ENCODE measurements at places on chromosomes 11 and 22.

GRCh38 chr11:15186146-15186545, 71.4 kb downstream of the INSC start:
- no peak for DNase-seq

GRCh38 chr11:69280994-69281393, 13.0 kb upstream of the MYEOV start:
- DNase-seq = peak; percentile 96

DNA sequence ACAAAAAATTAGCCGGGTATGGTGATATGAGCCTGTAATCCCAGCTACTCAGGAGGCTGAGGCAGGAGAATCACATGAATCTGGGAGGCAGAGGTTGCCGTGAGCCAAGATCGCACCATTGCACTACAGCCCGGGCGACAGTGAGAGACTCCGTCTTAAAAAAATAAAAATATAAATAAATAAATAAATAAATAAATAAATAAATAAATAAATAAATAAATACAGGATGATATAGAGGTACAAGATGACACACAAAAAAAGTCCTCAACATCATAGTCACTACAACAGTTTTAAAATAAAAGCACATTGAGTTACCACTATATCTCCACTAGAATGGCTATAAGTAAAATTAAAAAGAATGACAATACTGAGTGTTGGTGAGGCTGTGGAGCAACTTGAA, 97.8 kb downstream of the ALX4 start:
- DNase-seq = no peak

DNA sequence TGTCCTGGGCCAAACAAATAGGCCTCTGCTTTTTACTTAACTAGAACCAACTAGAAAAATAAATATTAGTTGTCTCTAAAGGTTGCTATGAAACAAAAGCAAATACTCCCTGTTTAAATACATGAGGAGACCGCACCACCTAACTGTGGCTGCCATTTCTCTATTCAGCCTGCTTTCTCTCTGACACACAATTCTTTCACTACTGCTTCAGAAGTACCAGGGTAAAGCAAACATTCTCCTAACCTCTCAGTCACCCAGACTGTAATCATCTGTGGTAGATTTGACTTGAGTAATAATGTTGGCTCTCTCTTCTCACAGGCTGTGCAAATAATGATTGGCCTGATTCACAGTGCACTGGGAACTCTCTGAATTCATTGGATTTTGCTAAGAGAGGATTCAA, 41.0 kb upstream of the MS4A8 start:
- no peak for DNase-seq

- DNase-seq = no peak
These were observed 65.1 kb downstream of the SLC22A12 start for GRCh38 chr11:64655941-64656601.

DNA sequence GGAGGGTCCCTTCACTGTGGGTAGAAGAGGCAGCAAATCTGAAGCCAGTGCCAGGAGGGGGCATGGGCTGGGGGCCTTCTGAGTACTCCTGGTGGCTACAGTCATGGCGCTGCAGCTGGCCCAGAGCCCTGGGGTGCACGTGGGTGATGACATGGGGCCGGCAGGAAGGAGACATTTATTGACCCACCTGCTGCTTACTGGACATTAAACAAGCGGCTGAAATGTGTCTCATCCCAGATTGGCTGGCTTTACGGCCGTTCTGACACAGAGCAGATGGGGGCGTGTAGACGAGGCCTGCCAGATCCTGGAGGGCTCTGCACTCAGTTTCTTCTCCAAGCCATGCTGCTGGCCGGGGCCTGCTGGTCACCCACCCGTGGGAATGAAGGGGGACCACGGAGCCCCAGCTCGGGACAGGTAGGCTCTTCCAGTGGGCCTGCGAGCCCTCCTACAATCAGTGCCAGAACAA, 906.9 kb downstream of the BRD1 start:
- no peak for DNase-seq

GRCh38 chr22:22704156-22704946, 59.9 kb downstream of the GGTLC2 start:
- DNase-seq = no peak

DNA sequence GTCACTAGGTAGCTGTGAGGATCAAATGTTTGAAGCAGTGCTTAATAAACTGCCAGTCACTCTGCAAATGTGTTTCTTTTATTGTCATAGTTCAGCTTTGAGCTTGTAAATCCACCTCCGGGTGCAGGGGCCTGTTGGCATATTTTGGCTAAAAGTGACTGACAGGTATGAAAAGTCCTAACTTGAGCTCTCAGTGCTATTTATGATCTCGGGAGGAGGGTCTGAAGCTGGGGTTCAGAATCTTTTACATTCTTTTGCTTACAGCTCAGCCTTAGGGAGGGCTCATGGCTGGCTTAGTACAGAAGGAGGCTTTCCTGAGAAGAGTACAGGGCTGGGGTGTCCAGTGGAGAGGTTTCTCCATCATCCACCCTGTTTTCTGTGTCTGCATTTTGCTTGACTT, 1.5 kb downstream of the ASPHD2 start:
- DNase-seq = no peak

DNA sequence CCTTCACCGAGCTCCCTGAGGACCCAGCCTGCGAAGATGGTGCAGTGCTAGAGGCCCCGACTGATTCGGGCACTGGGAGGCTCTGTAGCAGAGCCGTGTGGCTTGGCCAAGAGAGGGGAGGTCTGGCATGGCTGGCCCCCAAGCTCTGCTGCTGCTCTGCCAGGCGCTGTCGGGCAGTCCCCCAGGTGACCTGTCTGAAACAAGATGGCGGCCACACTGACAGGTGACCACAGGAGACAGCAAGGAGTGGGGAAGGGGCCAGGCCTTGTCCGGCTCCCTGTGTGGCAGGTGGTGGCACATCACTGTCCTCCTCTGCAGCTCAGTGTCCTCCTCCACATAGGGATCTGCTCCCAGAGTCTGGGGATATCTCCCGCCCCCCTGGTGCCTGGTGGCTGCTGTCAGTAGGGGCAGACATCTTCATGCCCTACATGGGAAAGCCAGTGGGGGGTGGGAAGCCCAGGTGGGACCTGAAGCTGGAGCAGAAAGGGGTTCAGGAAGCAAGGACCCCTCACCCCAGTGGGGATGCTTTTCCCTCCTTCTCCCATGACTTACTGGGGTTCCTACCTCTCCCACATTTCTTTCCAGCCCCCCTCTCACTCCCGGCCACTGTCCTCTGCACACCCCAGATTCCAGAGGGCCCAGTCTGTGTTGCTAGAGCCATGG, 40.1 kb upstream of the WNT11 start:
- DNase-seq = no peak

GRCh38 chr11:91792779-91793262, 431.8 kb upstream of the FAT3 start:
- peak; percentile 37 for DNase-seq

DNA sequence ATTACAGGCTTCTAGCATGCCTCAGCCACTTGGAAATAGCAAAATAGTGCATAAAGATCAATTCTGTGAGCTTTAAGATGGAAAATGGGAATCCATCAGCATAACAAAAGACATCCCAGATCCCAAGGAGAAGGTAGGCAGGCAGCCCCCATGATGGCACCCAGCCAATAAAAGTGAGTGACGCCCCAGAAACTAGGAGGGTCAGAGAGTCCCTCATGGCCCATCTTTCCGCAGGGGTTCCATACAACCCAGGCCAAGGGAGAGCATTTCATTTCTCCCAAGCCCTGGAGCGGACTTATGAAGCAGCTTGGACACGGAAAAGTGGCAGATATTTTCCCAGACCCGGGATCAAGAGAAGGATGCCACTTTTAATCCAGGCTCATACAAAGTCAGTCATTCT, 93.3 kb downstream of the ZC3H12C start:
- DNase-seq = no peak

- no peak for DNase-seq
These were observed 10.3 kb downstream of the LDLRAD3 start for GRCh38 chr11:35954205-35954604.

DNA sequence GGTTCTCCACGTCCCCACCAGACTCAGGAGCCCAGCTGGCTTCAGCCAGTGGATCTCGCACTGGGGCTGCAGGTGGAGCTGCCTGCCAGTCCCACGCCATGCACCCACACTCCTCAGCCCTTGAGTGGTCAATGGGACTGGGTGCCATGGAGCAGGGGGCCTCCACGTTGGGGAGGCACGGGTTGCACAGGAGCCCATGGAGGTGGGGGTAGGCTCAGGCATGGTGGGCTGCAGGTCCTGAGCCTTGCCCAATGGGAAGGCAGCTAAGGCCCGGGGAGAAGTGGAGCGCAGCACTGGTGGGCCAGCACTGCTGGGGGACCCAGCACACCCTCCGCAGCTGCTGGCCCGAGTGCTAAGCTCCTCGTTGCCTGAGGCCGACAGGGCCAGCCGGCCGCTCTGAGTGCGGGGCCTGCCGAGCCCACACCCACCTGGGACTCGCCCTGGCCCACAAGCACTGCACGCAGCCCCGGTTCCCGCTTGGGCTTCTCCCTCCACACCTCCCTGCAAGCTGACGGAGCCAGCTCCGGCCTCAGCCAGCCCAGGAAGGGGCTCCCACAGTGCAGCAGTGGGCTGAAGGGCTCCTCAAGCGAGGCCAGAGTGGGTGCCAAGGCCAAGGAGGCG, 258.5 kb upstream of the PDGFD start:
- no peak for DNase-seq

- DNase-seq = no peak
These were observed 450 bp downstream of the ZBTB44 start for GRCh38 chr11:130314184-130314749.

- no peak for DNase-seq
These were observed 12.3 kb downstream of the APOBEC3H start for GRCh38 chr22:39109361-39109760.

GRCh38 chr11:1837171-1838076, 1.4 kb upstream of the TNNI2 start:
- DNase-seq = no peak

- DNase-seq = no peak
These were observed 2.9 kb upstream of the BID start for GRCh38 chr22:17777005-17777716.

- DNase-seq = no peak
These were observed 8.5 kb downstream of the TNNT3 start for GRCh38 chr11:1927848-1928469.

DNA sequence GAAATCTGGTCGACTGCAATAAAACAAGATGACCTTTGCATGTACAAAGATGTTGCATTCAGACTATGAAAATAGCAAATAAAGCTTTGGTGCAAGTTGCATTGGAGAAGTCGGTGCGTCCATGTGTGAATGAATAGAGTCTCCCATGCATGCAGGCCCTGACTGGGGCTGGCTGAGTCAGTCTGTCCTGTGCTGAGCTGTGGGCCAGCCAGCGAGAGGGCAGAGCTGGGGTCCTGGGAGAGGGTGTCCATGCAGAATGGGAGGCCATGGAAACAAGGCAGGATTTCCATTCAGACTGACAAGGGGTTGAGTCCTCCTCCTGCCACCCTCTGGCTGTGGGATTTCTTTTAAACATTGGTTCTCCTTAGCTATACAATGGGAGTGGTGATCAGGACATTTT, 2.3 kb upstream of the CRYBB3 start:
- no peak for DNase-seq

DNA sequence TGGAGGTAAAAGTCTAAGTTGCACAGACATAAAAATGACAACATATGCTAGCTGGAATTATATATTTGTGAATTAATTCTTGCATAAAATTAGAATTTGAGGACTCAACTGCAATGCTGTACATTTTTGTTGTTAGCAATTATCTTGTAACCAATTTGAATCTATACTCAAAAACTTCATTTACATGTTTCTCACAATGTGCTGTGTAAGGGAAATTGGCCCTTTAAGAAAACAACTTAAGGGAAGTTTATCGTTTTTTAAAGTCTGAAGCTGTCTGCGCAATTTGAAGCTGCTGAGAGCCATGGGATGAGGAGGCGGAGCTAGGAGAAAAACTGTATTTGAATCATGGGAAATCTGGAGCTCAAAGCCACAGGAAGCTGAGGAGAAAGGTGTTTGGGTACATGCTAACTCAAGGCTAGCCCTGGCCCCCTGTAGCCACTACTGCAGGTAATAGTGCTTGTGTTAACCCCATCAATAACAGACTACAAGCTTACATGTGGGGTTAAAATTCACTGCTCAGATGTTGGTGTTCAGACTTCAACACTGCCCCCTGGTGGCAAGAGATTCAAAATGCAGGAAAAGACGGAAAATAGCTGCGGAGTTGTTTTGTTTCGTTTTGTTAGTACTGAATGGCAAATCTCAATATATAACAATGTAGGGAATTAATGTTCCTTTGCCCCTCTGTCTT, 126.1 kb downstream of the BRD1 start:
- DNase-seq = no peak

DNA sequence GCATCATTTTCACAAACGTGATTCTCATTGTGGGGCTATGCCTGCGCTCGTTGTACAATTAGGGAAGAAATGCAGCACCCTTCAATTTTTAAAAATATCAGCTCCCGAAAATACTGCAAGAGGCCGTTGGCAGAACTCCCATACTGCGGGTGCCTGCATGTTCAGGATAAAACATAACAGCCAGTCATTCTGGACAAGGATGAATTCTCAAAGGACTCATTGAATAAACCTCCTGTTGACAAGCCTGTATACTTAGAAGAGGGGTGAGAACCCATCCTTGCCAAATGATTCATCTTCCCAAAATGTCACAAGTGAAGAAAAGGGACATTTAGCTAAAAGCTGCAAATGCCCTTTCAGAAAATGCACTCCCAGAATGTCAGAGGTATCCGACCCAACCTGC, 141.9 kb downstream of the CSNK2A3 start:
- no peak for DNase-seq

DNA sequence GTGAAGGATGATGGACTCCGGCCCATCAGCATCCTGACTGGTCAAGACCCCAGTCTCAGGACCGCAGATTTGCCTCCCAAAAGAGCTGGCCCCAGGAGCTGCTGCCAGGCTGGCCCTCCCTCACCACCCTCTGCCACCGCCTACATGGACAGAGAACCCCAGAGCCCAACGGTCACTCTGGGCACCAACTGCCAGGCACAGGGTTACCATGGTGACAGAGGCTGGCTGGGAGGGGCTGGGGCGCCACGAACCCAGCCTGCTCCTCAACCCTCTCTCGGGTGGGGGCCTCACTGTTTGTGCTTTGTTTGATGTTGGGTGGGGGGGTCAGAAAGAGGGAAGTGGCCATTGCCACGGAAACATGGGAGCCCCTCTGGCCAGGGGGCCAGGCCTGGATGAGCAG, 55.8 kb downstream of the ELFN2 start:
- no peak for DNase-seq

DNA sequence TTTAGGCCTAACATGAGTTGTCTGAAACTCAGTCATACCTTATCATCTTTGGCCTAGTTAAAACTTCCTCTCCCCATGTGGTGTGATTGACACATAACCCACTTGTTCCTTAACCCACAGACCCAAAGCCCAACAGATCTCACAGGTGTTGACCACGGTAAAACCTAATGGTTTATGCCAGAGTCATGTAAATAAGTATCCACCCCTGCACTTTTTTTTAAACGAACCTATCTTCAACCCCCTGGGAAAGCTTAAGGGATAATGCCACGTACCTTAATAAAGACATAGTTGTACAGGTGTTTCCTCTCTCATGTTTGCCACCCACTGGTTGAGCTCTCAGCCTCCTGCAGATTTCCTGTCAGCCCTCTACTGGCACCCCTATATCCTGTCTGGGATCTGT, 709.3 kb upstream of the CCDC179 start:
- no peak for DNase-seq

- DNase-seq = no peak
These were observed 15.4 kb downstream of the MORC2 start for GRCh38 chr22:30953206-30953605.

- DNase-seq = no peak
These were observed 10.9 kb downstream of the CDC42BPG start for GRCh38 chr11:64833509-64833908.
